Kidney (tissue), 22 donors: ENCODE measurements at places on chromosomes 13 and 19. TPM values are rescaled to one million over a fixed set of nuclear protein-coding genes. Genes with fewer than 3 reads are reported as not detected.

DNA sequence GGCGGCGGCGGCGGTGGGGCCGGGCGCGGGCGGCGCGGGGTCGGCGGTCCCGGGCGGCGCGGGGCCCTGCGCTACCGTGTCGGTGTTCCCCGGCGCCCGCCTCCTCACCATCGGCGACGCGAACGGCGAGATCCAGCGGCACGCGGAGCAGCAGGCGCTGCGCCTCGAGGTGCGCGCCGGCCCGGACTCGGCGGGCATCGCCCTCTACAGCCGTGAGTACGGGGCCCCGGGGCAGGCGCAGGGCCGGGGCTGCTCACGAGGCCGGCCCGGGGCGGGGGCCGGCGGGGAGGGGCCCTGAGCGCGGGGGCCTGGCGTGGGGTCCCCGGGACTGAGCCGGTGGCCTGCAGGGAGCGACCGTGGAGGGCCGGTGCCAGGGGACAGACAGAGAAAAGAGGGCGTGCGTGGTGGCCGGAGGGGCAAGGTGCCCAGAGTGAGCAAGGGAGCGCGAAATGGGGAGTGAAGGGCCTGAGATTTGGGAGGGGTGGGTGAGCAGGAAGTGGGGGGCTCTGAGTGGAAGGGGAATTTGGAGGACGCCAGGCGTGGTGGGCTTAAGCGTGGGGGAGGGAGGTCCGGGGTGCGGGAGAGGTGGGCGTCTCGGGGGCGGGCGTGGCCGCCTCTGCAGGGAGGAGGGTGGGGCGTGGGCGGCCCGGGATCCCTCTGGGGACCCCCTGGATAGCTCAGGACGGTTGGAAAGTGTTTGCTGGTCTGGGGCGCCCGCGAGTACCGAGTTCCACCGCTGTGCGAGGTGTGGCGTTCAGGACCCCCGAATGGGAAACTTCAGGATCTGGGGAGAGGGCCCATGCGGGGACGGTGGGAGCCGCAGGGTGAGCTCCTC is 575 bp downstream of the CARM1 start:
- peak; percentile 89 for DNase-seq

GRCh38 chr19:34667349-34668076 is 9.4 kb downstream of the SCGB2B2 start:
- no peak for DNase-seq

- no peak for DNase-seq
These were observed 12.3 kb upstream of the ZNF180 start for GRCh38 chr19:44512326-44513298.

DNA sequence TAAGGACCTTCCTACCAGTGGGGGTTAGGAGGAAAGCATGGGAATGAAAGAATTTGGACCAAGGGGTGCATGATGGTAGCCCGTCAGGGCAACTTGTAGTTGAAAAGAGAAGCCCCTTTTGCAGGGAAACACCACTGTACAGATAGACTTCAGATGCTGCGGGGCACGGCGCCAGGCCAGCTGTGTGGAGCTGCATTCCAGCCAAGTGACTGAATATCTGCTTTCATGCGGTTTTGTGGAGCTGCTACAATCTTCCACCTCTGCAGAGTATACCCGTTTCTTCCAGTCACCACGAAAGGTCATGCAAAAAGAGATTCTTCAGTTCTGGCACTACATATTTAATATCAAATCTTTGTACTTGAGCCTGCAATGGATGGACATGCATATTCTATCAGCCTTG is 104.7 kb downstream of the RGCC start:
- peak; percentile 62 for DNase-seq

DNA sequence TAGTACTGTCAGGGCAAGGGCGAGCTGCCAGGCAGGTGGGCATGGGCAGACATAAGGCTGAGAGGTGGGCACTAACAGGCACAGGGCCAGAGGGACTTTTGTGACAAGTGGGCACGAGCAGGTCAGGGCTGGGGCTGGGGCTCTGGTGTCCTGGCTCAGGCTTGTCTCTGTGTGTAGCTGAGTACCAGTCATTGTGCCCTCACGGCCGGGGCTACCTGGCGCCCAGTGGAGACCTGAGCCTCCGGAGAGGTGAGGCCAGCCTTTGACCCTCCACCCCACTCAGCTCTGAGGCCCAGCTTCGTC is 21.6 kb downstream of the LTBP4 start:
- DNase-seq, result no peak

The C19orf85 gene
- not detected for polyA plus RNA-seq

The TMEM145 gene
- polyA plus RNA-seq, result not detected

GRCh38 chr19:845707-846521 is 5.1 kb downstream of the PRTN3 start:
- DNase-seq, result peak; percentile 53

- DNase-seq, result no peak
These were observed 3.0 kb upstream of the RNF113B start for GRCh38 chr13:98180092-98180491.

DNA sequence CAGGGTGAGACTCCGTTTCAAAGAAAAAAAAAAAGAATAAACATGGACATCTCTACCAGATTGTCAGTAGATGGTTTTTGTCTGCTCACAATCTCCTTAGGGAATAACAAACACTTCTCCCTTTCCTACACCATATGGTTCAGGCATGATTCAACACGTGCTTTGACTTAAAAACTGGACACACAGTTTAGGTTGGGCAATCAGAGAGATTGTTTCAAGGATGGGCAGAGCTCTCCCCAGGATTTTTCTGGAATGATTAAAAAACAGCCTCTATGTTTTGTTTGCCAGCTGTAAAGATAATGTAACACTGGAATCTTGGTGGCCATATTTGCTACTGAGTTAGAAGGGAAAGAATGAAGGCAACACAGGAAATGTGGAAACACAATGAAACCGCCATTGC is 150.1 kb upstream of the TSC22D1 start:
- no peak for DNase-seq

DNA sequence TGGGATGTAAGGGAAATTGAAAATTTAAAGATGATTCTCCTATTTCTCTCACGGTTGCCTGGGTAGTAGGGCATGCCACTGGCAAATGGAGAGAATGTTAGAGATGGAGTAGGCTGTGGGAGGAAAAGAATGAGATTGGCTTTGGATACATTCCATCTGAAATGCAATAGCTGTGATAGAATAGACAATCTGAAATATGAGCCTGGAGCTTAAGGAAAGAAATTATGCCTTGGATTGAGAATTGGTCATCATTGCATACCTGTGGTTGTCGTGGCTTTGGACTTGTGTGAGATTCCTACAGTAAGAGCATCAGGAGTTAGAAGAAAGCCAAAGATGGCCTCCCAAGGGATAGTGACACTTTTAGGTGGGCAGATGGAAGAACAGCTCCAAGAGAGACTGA is 305.1 kb upstream of the SLC10A2 start:
- DNase-seq, result no peak

- DNase-seq, result peak; percentile 31
These were observed 70.6 kb downstream of the HSPH1 start for GRCh38 chr13:31090961-31091624.

The USHBP1 gene
- 7.2 TPM for polyA plus RNA-seq

GRCh38 chr13:112896736-112897602 is 72.0 kb upstream of the MCF2L start:
- no peak for DNase-seq

The CCL25 gene
- polyA plus RNA-seq, result not detected

GRCh38 chr13:78102121-78102677 is 183.6 kb upstream of the EDNRB start:
- DNase-seq, result no peak

- no peak for DNase-seq
These were observed 47.5 kb upstream of the GSX1 start for GRCh38 chr13:27744801-27745200.

DNA sequence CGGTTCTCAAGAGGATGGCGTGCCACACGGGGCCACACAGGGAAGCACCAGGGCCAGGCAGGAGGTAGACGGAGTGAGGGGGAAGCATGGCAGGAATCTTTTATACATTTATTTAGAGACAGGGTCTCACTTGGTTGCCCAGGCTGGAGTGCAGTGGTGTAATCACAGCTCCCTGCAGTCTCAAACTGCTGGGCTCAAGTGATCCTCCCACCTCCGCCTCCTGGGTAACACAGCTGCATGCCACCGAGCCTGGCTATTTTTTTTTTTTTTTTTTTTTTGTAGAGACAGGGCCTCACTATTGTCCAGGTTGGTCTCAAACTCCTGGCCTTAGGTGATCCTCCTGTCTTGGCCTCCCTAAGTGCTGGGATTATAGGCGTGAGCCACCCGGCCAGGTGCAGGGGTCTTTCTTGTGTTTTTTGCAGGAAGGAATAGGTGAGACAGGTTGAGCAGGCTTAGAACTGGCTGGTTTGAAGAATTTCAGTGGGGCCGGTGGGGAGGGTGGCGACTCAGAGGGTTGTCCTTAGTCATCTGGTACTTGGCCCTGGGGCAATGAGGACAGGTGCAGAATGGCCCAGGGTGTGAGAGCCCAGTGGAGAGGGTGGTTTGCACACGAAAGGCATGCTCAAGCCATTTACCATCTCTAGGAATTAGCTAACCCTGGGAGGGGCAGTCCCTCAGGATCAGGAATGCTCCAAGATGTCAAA is 7.6 kb downstream of the SSC5D start:
- no peak for DNase-seq

DNA sequence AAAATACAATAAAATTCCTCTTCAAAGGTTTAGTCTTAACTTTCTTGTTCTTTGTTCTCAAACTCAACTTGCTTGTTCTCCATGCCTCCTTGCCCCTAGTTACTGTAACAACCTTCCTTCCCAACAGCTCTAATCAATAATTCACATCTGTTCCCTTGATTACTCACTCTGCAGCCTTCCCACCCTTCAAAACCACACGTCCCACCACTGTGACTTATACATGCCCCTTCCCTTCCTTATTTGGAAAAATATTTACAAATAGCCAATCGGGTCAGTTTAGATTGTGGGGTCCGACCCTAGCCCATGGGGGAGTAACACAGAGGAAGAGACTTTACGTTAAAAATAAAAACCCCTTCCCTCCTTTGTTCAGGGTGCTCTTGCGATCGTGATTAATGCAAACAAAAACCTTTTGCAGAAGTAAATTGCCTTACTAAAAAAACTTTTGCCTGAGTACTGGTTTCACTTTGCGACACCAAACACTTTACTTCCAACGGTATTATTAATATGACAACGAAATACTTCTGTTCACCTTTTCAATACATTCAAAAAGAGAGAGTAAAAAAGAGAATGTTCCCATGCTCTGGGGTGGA is 512 bp upstream of the ZNF93 start:
- DNase-seq, result no peak

DNA sequence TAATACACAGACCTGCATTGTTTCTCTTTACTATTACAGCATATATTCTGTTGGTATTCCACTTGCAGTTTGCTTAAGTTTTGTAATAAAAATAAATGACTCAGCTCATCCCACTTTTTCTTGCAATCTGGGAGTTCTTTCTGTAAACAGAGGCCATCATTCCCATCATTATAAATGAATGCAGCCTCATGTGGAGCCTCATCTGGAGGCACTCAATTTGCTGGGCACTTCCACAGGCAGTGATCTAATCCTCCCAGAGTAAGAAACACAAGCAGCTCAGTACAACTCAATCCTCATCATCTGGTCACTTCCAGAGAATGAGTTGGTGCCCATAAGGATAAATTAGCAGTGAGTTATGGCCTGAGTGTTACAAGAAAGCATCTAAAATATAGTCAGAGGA is 2801.9 kb downstream of the PCDH9 start:
- DNase-seq, result no peak

- DNase-seq, result no peak
These were observed 85.3 kb upstream of the MYCBP2 start for GRCh38 chr13:77412116-77412635.

- DNase-seq, result peak; percentile 13
These were observed 338 bp downstream of the RGCC start for GRCh38 chr13:41457589-41458186.

DNA sequence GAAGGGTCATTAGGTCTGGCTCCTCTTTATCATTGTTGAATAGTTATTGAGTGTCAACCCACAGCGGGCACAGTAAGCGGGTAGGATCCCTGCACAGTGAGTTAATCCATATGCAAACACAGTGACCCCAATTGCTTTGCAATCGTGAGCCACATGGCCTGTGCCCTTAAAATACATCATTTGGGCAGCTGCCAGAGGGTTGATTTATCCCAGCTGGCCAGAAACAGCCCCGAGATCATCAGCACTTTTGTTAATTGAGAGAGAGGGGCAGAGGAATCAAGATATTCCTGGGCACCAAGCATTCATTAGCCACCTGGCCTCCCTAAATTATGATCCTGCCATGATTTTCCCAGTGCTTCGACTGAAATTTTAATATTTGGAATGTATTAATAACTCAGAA is 9.8 kb upstream of the CNMD start:
- no peak for DNase-seq

GRCh38 chr13:72508392-72508791 is 219.0 kb downstream of the MZT1 start:
- DNase-seq, result no peak

The SYCN gene
- polyA plus RNA-seq, result not detected

The MYADM gene
- 13.1 TPM for polyA plus RNA-seq

The CCDC8 gene
- 21.0 TPM for polyA plus RNA-seq

- DNase-seq, result no peak
These were observed 40.8 kb downstream of the IER2 start for GRCh38 chr19:13190781-13191540.

- no peak for DNase-seq
These were observed 38.7 kb downstream of the BRCA2 start for GRCh38 chr13:32354040-32354439.

- DNase-seq, result no peak
These were observed 69.6 kb upstream of the TSHZ3 start for GRCh38 chr19:31418692-31419430.

- no peak for DNase-seq
These were observed 13.9 kb upstream of the MADCAM1 start for GRCh38 chr19:482186-483041.

- DNase-seq, result no peak
These were observed 45.1 kb upstream of the DOCK9 start for GRCh38 chr13:99022941-99023340.

GRCh38 chr13:37131092-37131491 is 25.6 kb upstream of the CSNK1A1L start:
- DNase-seq, result peak; percentile 26

The NUP62 gene
- polyA plus RNA-seq, result 17.1 TPM

DNA sequence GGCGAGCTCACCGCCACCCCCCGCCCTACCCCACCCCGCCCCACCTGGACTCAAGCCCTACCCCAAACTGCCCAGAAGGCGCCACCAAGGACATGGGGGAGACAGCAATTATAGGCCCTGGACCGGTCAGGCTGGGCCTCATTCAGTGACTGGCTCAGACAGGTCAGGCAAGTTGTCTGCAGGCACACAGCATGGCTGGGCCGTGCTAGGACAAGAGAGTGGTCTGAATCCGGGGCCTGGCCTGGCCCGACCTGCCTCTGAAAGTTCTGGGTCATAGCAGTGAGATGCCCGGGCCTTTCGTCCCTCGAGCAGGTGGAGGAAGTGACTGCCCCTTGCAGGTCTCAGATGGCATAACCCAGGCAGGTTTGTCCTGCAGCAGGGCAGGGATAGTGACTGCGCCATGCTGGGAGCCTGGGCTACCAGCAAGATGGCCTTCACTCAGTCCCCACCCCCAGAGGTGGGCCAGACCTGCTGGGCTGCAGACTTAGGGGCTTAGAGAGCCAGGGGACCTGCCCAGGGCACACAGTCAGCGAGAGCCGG is 21.0 kb downstream of the COMP start:
- DNase-seq, result no peak
